ENCODE measurements at places on chromosomes 3 and 15. TPM values are rescaled to one million over a fixed set of nuclear protein-coding genes. Genes with fewer than 3 reads are reported as not detected.

- DNase-seq: no peak
These were observed 256.8 kb downstream of the RORA start for GRCh38 chr15:60972301-60972700.

DNA sequence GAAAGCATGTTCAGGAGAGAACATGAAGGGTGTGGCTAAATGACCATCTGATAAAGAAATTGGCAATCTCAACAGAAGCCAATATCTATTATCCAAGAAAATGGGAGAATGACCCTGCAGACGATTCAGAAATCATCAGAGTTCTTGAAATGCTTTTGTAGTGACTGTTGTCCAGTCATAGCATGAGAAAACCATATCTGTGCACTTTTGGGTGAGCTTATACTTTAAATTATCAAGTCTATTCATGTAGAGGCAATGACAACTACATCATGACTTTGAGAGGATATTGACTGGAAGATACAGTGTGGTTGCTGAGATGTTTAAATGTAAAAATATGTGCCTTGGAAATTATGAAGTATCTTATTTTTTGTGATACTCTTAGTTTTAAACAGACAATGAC is 57.6 kb upstream of the AZI2 start:
- DNase-seq: no peak

DNA sequence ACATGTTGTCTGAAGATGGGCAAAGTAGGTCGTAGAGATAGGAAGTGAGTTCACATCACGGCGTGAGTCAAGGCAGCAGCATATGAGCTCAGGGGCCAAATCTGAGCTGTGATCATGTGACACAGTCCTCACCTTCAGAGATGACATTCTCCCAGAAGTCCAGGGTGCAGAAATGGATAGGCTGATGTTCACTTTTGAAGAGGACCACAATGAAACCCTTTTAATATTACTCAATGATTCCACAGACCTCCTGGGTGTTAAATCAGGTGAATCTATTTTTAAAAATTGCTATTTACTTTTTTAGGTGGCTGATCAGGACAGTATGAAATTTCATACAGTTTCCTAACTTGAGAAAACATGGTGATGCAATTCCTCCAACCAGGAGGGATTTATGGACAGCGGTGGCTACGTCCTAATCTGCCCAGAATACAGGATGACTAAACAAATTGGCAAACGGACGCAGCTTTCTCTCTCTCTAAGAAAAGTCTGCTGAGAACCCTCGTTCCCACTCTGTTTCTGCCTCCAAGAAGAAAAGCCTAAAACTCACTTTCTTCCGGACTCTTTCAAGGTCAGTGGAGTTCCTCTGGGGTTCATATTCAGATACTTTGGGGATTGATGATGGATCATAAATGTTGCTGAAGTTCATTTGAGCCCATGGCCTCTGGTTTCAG is 34.4 kb downstream of the B3GNT5 start:
- DNase-seq: no peak

DNA sequence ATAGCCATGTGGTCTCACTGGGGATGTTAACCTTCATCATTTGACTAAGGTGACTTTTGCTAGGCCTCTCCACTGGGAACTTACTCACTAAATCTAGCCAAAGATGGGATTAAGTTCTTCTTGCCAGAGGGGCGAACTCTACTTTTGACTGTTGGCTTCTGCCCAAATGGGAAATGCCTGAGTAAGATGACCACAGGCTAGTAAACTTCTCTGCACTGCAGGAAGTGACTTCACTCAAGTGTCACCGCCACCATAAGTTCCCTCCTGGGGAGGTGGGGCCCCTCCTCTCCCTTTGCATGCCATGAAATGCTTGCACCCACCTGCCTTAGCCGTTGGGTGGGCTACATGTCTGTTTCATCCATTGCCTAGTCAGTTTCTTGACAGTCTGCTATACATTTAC is 388.3 kb downstream of the FEZF2 start:
- DNase-seq: no peak

GRCh38 chr3:67388738-67389137 is 265.7 kb downstream of the SUCLG2 start:
- DNase-seq: no peak

GRCh38 chr3:120033596-120033995 is 60.7 kb downstream of the GSK3B start:
- no peak for DNase-seq

DNA sequence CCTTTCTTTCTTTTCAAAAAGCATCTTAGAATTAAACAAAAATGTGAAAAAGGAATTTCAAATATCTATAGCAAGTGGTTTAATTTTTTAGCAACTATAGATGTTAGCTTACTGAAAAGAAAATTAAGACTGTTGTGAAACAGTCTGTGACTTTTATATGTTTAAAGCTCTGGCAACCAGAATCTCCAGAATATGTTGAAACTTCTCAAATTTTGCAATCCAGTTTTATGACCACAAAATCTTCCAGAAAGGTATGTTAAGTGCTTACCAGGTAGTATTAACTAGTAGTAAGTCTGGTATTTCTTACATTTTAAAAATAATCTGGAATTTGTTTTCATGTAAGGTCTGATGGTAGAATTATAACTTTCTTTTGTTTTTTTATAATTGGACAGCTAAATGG is 235.0 kb downstream of the SLC9A9 start:
- no peak for DNase-seq

GRCh38 chr3:11818033-11818432 is 28.7 kb downstream of the TAMM41 start:
- DNase-seq: no peak

GRCh38 chr15:41493205-41493901 is at the start of gene ITPKA:
Gene ITPKA, plus strand, starts transcription at chr15:41493874. Its CDS starts 54 bp downstream, at chr15:41493928.
- peak; percentile 51 for DNase-seq

DNA sequence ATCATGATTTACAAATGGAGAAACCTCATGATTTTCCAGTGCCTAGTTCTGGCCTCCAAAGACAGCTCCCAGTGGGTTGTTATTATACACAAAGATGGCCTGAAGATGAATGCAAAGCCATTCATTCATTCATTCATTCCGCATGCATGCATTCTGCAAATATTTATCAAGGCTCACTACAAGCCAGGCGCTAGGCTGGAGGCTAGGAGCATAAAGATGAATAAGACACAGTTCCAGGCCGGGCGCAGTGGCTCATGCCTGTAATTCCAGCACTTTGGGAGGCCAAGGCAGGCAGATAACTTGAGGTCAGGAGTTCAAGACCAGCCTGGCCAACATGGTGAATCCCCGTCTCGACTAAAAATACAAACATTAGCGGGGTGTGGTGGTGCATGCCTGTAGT is 2.4 kb upstream of the PSMD2 start:
- no peak for DNase-seq

GRCh38 chr3:102449341-102449740 is 14.5 kb downstream of the ZPLD1 start:
- DNase-seq: no peak

DNA sequence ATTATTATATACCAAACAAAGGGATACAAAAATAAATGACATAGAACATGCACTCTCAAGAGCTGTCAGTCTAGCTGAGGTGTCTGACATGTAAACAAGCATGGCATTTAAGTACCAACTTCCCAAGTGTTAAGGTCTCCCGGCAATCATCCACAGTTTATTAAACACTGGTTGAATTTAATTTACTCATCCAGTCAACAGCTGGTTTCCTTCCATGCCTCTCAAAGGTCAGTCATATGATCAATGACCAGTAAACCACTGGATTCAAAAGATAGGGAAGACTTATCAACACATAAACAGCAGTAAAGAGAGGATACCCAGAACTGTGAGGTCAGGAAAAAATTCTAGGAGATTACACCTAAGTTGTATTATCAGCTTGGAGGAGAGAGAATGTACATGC is 80.4 kb downstream of the ADAM10 start:
- DNase-seq: no peak

GRCh38 chr3:110405830-110406585 is 665.6 kb upstream of the NECTIN3 start:
- no peak for DNase-seq

DNA sequence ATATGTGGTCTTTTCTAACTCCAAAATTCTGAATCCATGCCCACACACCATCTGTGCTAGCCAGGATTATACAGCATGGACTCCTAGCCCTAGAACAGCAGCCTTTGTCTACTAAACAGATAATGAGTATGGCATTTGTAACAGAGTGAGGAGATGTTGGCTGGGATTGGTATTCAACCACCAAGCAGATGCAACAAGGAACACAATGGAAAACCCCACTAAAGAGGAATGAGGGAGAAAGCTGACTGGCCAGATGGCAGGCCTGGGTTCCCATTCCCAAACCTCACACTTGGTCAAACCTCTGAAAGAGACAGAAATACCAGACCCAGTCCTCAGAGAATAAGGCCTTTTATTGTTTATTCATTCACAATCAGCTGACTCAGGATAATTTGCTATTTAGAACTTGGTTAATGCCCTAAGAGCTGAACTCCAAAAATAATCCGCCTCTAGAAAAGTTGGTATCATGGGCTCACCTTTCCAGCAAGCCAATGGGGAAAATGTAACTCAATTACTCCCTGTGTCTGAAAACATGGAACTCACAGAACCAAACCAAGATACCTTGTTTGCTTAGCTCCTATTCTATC is 145.6 kb downstream of the LRRC3B start:
- DNase-seq: no peak

GRCh38 chr15:29822100-29822683 is at the start of gene TJP1:
Gene TJP1, minus strand, starts transcription at chr15:29822468. Its CDS starts 440 bp downstream, at chr15:29822028.
- DNase-seq: peak; percentile 40

GRCh38 chr15:66131200-66131599 is 122.3 kb downstream of the MEGF11 start:
- no peak for DNase-seq

GRCh38 chr3:157275832-157276231 is 115.9 kb upstream of the CCNL1 start:
- DNase-seq: no peak

DNA sequence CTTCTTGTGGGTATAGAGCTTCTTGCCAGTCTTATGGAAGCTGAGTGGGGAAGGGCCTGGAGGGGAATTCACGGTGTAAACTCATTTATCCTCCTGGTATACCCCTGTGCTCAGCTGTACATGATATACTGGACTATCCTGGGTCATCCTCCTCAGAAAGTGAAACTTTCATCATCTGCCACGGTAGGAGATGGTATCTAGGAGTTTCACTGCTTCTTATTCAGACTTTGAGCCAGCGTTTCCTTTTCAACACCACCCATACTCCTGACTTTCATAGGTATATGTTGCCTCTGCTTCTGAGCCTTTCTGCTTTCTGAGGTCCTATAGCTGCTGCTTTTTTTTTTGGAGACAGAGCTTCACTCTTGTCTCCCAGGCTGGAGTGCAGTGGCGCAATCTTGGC is 15.6 kb downstream of the SENP5 start:
- no peak for DNase-seq

DNA sequence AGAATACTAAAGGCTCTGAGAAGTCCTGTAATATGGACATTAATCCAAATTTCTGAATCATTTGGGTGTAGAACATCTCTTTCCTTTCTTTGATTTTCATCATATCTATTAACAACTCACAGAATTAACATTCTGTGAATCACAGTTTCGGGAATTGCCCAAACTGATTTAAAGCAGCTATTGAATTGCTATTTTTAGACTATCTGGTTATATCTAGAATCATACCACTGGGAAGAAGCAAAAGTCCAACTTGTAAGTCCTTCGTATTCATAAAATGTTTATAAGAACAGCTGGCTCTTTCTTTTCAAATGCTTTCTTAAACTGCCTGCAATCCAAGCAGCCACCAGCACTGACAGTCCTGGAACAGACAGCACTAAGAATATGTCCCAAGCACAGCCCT is 733.0 kb downstream of the NTRK3 start:
- no peak for DNase-seq

DNA sequence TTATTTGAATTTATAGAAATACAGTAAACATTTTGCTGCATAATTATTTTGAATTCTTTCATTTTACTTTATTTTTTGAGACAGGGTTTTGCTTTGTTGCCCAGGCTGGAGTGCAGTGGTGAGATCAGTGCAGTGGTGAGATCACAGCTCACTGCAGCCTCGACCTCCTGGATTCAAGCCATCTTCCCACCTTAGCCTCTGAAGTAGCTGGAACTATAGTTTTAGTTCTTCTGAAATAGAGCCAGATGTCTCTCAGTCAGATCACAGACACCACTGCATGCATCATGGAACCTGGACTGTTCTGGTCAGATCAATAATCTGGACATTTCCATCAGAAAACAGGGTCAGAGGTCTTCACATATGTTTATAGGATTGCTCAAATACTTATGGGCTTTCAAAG is 7.9 kb downstream of the RPLP1 start:
- DNase-seq: no peak

The CCR8 gene
- not detected for total RNA-seq

The CHRD gene
- 4.6 TPM for total RNA-seq

The GRAMD1C gene
- total RNA-seq: 23.0 TPM

The GP5 gene
- total RNA-seq: 0.06 TPM
